ENCODE measurements at places on chromosomes 16 and 17. TPM values are rescaled to one million over a fixed set of nuclear protein-coding genes. Genes with fewer than 3 reads are reported as not detected.
A peak's percentile ranks its signal among the peaks of the same experiment; 100 is the strongest.

DNA sequence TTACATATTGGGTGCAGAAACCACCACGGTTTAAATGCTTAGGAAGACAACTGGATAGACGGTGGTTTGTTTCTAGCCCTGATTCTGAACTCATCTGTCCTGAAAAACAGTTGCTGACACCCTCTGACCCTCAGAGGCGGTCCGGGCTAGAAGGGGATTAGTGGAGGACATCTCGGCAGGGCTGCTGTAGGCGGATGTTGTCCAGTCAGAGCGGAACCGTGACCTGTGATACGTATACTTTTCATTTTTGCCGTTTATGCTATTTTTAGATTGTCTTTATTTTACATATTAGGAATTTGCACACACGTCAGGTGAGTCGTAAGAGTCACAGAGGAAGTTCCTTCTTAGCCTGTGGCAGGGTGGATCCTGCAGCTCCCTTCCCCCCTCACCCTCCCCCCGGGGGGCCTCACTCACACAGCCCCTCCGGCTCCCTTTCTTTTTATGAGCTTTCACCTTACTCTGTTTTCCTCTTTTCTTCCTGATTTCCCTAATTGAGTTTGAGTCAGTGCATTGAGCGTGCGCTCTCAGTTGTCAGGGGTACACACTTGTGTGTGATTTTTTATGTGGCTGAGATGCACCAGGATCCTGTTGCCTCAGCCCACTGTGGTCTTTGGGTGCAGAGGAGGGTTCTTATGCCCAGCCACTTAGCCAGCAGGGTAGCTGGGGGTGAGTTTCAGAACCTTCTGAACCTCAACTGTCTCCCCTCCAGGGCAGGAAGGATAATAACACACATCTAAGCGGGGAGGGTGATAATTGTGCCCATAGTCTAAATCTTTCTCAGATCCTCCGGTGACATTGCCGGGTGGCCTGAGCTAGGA, 211.1 kb upstream of the CHMP6 start:
- no peak for DNase-seq

- DNase-seq, result no peak
Measured at GRCh38 chr17:79945591-79946255, 89.9 kb downstream of the TBC1D16 start.

DNA sequence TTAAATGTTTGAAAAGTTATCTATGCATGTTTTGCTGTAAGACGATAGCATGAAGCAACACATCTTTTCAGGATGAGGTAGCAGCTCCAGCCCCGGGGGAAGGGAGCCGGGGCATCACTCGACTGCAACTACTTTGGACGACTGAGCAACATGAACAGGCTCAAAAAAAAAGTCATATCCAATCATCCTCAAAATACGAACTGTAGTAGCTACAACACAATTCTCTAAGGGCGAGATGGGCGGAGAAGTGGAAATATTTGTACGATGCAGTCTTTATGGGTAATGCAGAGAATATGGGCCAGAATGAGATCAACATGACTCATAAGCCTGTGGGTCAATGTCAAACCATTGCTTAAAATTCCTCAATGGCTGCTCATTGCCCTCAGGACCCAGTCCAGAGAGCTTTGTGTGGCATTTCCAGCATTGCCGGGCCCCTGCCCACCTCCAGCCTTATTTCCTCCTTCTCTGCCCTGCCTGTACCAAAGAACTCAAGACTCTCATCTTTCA, 17.7 kb upstream of the SMURF2 start:
- peak; percentile 57 for DNase-seq

KRTAP17-1 gene
- not detected for polyA plus RNA-seq

TRPV3 gene
- polyA plus RNA-seq, result 1.2 TPM
